Jurkat, Clone E6-1 (cell line): ENCODE measurements at places on chromosomes 2 and 18.

- DNase-seq: no peak
Observed at GRCh38 chr18:79944746-79945117, 6.7 kb downstream of the SLC66A2 start.

DNA sequence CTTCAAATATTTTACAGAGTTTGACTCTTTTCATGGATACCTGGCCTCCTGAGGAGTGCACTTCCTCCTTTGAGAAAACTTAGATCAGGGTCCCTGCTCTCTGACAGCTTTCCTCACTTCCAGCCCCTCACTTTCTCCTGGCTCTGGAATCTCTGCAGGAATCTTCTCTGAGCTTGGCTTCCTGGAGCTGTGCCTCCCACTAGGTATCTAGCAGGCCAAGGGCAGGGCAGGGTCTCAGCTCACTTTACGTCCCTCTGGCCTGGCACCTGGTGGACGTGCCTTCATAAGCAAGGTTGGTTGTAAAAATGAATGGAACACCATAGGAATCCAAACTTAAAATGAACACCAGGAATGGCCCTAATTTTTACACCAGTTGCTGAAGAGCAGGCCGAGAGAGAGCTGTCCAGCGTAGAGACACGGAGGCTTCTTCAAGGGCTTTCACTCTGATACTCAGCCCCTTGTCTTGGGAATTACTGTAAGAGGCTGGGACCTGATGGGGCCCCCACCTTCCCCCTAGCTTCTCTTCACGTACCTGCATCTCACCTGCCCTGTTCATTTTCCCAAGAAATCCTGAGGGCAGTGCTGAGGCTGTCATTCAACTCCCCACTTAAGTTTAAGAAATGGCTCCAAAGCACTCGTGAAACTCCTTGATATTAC is 426.9 kb upstream of the ID2 start:
- DNase-seq: no peak

DNA sequence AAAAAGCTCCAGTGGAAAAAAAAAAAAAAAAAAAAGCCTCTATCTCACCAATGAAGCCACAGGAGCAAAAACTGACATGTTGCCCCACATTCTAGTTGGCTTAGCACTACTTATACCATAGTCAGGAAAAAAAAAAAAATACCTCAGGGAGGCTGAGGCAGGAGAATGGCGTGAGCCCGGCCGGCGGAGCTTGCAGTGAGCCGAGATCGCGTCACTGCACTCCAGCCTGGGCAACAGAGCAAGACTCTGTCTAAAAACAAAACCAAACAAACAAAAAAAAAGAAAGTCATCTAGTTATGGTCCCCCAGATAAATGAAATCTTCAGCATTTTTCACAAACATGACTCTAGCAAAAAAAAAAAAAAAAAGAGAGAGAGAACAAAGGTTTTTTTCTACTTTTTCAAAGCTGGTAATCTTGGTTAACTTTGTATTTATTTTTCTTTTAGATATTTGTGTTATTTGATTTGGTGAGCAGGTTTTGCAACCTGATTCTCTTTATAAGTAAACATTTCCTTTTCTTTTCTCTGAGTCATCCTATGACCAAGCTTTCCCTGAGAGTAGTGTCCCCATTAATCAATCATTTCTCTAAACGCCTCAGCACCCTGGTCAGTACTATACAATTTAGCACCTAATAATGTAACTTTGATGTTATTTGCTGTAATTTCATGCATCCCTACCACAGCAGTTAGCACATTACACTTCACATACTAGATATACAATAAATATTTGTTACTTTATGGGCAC is 273.7 kb upstream of the PIK3C3 start:
- DNase-seq: no peak

DNA sequence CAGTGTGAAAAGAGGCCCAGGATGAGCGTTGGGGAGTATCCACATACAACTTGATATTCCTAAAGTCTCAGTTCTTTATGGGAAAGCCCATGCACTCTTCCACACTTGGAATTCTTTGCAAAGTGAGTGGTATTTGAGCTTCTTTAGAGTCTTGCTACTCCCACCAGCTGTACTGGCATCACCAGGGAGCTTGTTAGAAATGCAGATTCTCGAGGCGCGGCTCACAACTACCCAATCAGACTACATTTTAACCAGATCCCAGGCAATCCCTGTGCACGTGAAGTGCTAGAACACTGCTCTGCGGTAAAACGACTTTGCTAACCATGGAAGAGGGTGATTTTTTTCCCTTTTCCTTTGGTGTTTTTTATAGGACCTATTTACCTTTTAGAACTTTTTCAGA is 184.7 kb downstream of the NEDD4L start:
- no peak for DNase-seq

DNA sequence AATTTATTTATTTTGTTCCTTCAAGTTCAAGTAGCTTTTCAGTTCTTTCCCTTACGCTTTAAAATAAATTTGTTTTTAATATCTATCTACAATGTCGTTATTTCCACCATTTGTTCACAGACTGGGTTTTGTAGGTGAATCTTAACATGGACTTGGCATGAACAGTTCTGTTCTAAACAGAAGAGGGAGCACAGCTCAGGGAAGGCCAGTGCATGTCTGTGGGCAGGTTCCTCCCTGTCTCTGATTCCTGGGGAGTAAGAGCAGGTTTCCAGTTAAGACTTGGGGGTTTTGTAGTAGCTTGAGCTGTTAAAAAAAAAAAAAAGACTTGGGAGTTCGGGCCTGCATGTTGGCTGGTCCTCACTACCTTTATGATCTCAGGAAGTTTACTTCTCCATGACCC is 11.1 kb downstream of the TTL start:
- no peak for DNase-seq

DNA sequence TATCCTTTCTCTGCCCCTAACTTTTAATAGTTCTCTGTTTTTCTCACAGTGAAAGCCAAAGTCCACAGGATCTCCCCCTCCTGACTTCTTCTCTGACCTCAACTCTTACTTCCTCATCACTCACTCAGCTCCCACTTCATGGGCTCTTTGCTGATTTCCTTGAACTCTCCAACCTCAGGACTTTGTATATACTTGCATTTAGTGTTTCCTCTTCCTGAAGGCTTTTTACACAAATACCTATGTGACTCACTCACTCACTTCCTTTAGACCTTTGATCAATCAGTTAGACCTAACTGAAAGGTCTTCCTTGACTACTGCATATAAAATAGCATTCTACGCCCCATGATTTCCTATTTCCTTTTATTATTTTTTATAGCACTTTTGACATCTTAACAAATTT is 233.1 kb upstream of the MEX3C start:
- DNase-seq: no peak

- no peak for DNase-seq
Observed at GRCh38 chr2:222864296-222864695, 3.5 kb downstream of the ACSL3 start.

GRCh38 chr2:70887550-70888246 is 48.0 kb upstream of the ATP6V1B1 start:
- no peak for DNase-seq

- no peak for DNase-seq
Observed at GRCh38 chr2:64847930-64848329, 141.3 kb upstream of the SLC1A4 start.

GRCh38 chr2:17754773-17755425 is 961 bp downstream of the GEN1 start:
- no peak for DNase-seq

DNA sequence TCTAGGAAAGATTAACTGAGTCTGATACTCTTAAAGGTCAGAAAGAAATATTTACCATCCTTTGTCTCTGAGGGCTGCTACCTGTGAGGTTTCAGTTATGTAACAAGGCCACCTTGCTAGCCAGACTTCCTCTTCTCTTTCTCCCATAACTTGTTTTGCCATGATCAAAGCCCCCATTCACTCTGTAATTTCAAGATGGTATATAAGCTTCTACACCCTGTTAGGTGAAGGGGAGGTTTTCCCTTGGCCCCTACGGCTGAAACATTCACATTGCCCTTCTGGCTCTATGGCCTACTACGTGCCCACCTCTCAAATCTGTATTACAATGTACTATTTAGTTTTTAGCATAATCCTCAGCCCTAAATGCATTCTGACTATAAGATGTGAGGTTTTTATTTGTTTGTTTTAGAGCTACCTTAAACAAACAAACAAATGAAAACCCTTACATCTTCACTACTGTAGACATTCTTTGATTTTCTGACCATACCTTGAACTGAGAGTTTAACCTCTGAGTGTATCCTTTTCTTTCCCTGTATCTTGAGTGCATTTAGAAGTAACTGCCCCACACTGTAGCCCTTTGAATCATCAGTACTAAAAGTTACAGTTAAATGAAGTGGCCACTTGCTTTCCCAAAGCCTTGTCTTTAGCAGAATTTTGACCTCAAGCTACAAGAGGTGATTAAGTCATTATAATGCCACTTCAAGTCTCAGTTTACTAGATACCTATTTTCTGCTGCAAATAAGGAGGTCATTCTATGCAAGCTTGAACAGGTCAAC is 332.2 kb downstream of the SOCS6 start:
- peak; percentile 47 for DNase-seq

GRCh38 chr2:188245230-188245629 is 46.4 kb upstream of the GULP1 start:
- DNase-seq: no peak

DNA sequence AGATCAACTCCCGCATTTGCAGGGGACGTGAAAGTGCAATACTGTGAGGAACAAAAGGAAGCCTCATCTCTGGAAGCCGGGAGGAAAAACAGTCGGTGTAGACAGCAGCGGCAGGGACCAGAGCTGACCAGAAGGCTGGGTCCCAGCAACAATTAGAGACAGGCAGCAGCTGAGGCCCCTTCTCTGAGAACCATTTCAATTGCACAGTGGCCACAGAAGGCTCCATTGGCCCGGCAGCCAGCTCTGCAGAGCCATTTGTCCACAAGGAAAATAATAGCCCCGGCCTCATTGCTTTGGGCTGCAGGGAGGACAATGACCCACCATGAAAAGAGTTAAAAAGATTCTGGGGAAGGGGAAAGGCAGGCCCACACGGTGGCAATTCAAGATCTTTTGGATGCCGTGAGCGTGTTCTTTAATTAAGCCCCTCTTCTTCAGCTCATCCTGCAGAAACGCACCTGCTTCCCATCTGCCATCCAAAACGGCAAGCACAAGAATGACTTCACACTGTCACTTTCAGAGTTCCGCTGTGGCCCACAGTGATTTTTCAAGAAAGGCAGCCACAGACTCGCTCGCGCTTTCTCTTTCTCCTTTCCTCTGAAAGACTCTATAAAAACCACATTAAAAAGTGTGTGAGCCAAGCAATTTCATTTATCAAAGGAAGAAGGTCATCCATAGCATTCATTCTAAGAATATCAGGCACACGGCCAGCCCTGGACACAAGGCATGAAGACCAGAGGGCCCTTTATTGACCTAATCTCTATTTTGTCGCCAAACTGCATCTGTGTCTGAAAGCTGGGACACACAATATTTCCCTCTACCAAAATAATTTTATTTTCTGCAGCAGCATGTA is 293.6 kb downstream of the SOX11 start:
- DNase-seq: peak; percentile 19

DNA sequence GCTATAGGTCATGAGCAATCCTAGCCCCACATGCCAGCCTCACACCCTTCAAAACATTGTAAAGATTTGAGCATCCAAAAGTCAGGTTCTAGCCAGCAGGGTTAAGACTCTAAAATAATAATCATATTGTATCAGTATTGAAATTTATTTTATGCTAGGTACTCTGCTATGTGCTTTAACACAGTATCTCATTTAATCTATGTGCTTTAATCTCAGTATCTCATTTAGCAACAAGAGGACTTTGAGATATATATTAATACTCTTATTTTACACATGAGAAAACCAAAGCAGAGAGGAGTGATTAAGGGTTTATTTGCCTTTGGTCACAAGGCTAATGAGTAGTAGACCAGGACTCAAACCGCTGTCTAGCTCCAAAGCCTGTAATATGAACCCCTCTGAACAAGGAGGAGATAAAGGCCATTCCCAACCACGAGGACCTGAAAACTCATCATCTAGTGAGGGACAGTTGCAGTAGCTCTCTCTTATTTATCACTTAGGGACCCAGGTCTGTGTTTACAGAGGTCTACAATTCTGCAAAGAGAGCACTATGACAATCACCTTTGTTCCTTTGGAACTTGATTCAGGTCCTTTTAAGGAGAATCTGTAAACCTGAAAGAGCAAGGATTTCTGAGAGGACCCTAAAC is 116.5 kb upstream of the SERTAD2 start:
- DNase-seq: no peak

GRCh38 chr2:182668671-182669070 is 47.4 kb upstream of the DNAJC10 start:
- peak; percentile 62 for DNase-seq

DNA sequence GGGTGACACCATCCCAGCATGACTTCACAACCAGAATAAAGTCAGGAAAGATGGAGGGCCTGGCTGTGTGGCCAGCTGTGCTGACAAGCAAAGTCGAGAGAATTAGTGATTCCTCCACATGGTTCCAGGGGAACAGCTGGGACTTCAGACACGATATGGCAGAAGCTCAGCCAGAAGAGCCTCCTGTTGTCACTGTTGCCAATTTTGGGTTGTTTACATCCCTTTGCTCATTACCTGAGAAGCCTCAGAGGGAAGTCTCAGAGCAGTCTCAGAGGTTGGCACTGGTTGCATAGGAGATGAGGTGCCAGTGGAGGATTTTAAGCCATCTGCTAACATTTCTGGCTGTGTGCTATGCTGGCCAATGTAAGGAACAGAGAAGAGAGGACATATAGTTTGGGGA is 16.0 kb downstream of the LINC00305 start:
- DNase-seq: no peak

GRCh38 chr18:53567929-53568574 is 656.4 kb downstream of the MBD2 start:
- peak; percentile 41 for DNase-seq

GRCh38 chr2:42754021-42754775 is 9.7 kb downstream of the OXER1 start:
- DNase-seq: no peak

DNA sequence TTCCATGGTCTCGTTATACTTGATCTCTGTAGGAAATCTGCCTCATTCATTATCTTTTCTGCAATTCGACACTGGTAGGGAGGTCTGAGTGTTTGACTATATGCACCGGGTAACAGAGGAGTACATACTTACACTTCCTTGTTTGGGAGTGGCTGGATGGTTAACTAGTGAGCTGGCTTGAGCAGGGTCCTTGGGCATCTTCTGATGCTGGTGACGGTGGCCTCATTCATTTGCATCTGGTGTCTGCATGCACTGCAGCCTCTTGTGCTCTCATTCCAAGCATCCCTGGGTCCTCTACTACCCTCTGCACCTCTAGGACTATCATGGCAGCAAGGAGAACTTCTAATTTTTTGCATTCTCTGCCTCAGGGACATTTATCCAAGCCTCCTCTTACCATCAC is 100.0 kb upstream of the TCF4 start:
- DNase-seq: no peak

DNA sequence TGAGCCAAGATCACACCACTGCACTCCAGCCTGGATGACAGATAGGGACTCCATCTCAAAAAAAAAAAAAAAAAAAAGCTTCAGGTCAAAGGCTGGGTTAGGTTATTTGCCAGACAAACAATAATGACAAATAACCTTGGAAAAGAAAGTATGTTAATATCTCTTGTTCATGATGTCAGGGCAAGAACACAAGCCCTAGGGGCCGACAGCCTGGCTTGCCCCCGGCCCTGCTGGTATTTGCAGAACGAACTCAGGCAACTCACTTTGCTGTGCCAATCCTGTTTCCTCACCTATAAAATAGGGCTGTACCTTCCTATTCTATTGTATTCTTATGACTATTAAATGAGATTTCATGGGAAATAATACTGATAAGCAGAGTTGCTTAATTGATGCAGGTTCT is 75.4 kb upstream of the CDC42EP3 start:
- no peak for DNase-seq
